ENCODE measurements at places on chromosomes 7 and 10.

DNA sequence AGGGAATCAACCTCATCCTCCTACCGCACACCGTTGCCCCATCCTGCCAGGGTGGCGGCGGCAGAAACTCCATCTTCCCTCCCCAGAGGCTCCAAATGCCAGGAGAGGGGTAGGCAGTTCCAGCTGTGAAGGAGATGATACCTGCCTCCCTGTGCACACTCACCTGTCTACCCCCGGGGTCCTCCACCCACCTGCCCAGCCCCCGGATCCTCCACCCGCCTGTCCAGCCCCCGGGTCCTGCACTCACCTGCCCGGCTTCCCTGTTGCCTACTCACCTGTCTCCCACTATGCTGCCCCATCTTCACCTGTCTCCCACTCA, 13.4 kb upstream of the DNAAF5 start:
- no peak for DNase-seq

- no peak for DNase-seq
Observed at GRCh38 chr10:23610626-23611307, 171.9 kb downstream of the OTUD1 start.

- DNase-seq, result no peak
Observed at GRCh38 chr7:46786221-46786954, 795.5 kb downstream of the TNS3 start.

- no peak for DNase-seq
Observed at GRCh38 chr10:132492323-132493025, 45.1 kb upstream of the INPP5A start.

- peak; percentile 82 for DNase-seq
Observed at GRCh38 chr7:55546814-55547213, 25.5 kb downstream of the VOPP1 start.

DNA sequence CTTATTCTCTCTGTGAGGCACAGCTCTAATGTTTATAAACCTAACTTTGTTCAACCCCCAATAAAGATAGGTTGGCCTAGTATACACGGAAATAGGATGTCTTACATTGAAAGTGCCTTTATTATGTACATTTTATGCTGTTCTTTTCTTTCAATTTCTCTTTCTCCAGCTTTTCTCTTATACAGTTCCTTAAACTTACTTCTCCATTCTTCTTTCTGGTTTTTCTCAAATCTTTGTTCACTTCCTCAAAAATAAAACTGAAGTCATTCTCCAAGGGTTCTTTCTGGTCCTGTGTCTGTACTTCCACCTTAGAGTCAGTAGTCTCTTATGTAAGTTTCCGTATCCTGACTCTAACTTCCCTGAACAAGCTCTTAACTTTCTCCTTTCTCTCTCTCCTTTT, 29.2 kb upstream of the NAMPT start:
- DNase-seq, result no peak

GRCh38 chr10:124268976-124269375, 149.7 kb downstream of the OAT start:
- DNase-seq, result no peak

DNA sequence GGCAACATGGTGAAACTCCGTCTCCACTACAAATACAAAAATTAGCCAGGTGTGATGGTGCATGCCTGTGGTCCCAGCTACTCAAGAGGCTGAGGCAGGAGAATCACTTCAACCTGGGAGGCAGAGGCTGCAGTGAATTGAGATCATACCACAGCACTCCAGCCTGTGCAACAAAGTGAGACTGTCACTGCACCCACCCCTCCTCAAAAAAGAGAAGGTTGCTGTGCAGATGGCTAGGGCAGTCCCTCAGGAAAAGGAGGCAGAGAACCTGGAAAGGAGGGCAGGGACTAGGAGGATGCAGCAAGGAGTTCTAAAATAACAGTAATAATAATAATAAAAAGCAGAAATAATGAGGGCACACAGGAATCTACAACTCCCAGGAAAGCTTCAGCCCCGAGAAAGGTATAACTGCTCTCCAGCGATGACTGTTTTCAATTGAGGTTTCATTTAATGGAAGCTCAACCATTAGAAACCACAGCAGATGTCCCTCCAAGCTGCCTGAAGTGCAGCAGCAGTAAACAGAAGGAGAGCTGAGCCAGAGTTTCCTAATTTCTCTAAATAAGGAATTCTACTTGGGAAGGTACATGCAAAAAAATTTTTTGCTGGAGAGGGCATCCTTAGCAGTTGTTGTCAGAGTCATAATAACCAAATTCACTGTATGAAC, 326.5 kb downstream of the GATA3 start:
- no peak for DNase-seq

GRCh38 chr10:84991301-84991700, 662.9 kb downstream of the CCSER2 start:
- no peak for DNase-seq

GRCh38 chr7:132480534-132480933, 95.7 kb downstream of the PLXNA4 start:
- no peak for DNase-seq

- no peak for DNase-seq
Observed at GRCh38 chr7:10644849-10645248, 328.8 kb upstream of the PHF14 start.

DNA sequence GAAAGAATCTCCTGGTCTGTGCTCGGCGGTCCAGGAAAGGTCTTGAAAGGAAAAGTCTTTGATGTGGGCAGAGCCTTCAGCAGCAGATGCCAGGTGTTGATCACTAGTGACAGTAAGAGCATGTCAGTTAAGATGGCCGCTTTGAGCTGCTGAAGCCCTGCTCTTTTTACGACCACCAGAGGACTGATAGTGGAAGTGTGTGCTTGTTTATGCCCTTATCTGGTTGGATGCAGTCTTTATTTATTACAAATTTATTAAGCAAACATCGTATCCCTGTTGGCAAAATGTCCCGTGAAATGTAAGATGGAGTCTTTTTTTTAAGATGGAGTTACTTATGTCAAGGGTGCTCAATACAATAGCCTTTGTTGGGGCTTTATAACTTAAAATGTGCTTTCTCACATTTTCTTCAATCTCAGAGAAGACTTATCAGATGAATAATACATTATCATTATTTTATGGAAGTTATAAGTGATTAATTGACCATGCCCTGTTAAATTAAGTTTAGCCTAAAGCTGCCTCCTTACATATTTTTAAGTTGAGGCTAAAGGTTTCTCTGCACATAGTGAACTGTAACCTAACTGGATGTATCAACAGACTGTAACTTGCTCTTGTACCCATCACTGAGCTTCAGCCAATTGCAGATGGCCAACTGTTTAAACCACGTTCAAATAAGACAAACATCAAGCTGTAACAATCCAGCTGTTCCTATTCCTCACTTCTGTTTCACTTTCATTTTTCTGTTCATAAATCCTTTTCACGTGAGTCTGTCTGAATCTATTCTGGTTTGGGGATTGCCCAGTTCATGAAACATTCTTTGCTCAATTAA, 97.4 kb upstream of the PIK3CG start:
- no peak for DNase-seq

- DNase-seq, result no peak
Observed at GRCh38 chr7:149727053-149727898, 46.1 kb downstream of the ZNF467 start.

DNA sequence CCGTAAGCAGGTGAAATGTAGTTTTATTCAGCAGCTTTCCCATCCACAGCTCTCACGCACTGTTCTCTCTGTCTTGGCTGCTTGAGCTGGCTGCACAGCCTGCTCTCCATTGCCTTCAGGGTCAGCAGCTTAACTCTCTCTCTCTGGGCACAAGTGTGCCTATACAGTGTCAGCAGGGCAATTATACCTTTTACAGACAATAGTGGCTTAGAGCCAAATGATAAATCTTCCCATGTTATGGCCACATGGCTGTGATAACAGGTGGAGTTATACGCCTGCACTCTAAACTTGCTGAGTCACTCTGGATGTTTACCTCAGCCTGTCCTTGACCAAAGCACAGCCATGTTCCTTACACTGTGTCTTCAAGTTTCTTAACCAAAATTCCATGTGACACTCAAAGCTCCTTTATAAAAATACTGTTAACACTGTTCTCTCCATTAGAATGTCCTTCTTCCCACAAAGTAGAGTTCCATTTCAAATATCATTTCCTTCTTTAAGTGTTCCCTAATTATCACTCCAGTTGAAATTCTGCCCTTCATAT, 6.1 kb downstream of the RNF133 start:
- no peak for DNase-seq

- DNase-seq, result no peak
Observed at GRCh38 chr10:116796469-116796868, 52.8 kb upstream of the ENO4 start.

DNA sequence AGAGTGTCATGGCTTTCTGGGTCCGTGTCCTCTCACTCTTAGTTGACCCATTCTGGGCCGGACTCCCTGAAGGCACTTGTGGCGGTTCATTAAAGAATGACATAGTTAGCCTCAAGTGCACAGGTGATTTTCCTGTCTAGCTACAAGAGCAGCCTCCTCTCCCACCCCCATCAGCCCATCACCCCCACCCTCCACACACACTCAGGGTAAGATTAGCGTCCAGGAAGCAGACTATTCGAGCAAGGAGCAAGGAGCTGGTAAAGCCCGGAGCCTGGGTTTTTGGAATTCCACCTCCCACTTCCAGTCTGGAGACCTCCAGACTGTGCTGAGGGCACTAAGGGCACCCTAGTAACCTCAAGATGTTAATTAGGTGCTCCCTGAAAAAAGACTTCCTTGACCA, 39.5 kb downstream of the TACR2 start:
- no peak for DNase-seq

DNA sequence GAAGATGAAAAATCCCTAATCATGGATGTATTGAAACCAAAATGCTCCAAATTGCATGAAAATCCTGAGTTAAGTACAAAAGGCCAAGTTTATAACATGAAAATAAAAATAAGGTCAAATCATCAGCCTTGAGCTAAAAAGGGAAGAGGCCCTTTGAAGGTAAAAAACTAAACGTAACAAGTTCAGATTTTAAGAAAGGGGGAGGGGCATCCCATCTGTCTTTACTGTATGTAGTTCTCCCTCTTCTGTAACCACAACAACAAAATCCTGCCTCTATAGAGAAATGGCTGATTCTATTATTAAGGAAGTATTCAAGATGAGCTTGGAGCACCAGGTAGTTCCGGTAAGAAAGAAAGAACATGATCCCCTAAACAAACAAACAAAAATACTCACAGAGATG, 64.7 kb downstream of the TPK1 start:
- DNase-seq, result no peak

GRCh38 chr10:13526948-13527863, 1.6 kb downstream of the BEND7 start:
- DNase-seq, result peak; percentile 36

GRCh38 chr10:8462565-8462964, 408.1 kb downstream of the GATA3 start:
- no peak for DNase-seq

DNA sequence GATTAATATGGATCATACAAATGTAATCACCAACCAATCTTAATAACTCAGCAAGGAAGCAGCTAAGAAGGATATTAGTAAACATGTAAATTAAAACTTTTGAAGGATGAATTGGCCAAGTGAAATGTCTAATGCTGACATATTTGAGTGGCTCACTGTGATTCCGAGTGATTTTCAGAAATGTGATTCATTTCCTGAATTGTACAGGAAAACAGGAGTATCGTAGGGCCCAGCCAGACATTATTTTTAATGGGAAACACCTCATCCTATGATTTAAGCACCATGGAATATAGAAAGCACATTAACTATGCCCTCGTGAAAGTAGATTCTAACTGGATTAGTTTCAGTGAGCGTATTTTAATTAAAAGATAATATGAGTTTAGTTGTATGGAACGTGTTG, 82.3 kb downstream of the LHFPL3 start:
- DNase-seq, result no peak

GRCh38 chr7:36396150-36396549, 6.5 kb downstream of the ANLN start:
- DNase-seq, result no peak

DNA sequence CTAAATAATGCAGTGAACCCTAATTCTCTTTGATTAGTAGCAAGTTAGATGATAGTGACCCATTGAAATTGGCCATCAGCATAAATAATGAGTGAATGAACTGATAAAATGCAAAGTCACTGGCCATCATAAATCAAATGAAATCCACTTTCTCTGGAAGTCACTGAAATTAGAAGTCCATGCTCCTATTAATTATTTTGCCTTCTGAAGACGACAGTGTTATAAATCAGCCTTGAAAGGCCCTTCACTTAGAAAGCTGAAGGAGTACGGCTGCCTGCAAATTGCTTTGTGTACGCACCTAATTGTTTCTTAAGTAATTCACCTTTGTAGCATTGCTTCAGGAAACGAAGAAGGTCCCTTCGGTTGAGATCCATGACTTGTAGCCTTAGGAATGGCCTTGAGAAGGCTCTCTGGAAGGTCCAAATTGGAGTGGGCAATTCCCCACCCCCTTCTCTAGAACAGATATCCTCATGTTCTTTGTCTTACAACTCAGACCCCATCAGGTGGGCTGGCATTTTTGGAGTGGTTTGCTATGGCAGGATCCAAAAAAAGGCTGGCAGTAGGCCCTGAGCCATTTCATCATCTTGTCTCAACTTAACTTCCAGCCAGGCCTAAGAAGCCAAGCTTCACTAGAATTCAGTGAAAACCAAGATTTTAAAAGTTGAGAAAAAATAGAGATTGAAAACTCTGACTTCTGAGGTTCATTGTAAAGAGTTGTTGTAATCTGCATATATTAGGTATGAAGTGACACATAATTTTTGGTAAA, 420.3 kb downstream of the LRMDA start:
- DNase-seq, result no peak

DNA sequence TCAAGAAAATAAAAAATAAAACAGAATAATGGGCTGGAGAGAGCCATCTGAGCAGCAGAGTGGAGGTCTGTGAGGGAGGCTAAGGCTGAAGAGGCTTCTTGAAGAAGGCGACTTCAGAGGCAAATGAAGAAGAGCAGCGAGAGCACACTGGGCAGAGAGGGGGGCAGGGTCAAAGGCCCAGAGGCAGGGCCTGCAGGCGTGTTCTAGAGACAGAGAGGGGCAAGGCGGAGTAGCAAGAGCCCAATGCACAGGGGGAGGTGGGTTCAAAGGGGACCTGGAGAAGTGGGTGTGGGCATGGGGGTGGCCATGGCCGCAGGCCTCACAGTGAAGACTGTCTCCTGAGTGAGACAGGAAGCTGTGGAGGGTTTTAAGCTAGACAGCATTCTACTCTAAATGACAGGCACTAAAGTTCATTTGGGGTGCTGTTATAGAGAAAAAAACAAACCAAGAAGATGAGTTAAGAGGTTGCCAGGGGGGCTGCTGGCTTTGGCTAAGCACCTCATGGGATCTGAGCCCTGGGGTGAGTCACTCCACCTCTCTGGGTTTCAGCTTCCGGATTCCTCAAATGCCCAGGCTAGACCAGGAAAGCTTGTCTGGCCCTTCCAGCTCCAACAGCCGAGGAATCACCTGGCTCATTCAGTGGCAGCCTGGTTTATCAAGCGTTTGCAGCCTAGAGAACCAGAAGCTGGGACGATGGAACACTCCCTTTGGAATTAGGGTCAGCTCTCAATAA, 81.7 kb downstream of the DLG5 start:
- peak; percentile 64 for DNase-seq

- no peak for DNase-seq
Observed at GRCh38 chr7:152014722-152015121, 10.8 kb upstream of the GALNT11 start.
